ENCODE measurements at places on chromosomes 16 and 17.

GRCh38 chr16:3618769-3619141 is 7.3 kb upstream of the SLX4 start:
- DNase-seq = peak; percentile 85

- DNase-seq = peak; percentile 7
Observed at GRCh38 chr16:89037261-89038152, 56.1 kb upstream of the ACSF3 start.

GRCh38 chr17:15269780-15270089 is 4.6 kb upstream of the PMP22 start:
- no peak for DNase-seq

DNA sequence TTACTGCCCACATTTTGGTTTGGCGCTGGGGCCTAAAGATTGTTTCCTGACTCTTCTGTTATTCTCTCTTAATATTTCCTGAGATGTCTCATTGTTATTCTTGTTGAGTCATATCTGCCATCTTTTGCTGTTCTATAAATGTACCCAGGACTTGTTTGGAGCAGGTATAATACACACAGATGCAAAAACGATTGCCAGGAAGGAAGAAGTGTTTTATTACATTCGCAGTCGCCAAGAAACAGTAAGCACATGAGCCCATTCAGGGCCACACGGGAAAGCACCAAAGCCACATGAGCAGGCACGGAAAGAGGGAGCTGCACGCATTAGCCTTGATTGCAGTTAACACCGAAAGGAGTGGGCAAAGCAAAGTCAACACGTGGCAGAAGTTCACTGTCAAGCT is 70.2 kb downstream of the ARHGAP44 start:
- no peak for DNase-seq

DNA sequence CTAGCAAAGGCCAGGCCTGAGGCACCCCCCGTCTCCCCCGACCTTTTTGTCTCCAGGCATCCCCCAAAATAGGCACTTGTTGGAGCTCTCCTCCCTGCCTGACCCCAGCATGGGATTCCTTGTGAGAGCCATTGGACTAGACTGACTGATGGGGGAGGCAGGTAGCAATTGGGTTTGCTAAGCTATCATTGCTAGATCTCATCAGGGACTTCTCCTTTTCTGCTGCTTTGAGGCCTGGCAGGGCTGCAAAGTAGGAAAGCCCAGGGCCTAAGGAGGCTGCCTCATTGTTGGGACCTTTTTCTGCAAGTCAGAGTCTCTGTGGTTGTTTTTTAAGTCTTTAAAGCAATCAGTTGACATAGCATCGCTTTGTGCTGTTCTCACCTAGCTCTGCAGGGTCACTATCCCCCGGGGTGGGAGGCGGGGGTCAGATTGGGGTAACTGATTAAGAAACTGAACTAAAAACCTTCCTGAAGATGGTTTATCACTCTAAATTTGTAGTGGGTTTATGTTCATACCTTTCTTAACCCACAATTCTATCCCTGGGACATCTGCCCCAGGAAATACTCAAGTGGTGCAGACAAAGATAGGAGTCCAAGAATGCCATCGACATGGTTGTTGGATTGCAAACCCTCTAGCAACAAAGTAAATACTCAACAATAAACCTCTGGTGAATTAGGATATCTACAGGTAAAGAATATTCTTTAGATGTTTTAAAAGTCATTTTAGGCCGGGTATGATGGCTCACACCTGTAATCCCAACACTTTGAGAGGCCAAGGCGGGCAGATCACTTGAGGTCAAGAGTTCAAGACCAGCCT is 28.0 kb downstream of the LLGL2 start:
- no peak for DNase-seq

DNA sequence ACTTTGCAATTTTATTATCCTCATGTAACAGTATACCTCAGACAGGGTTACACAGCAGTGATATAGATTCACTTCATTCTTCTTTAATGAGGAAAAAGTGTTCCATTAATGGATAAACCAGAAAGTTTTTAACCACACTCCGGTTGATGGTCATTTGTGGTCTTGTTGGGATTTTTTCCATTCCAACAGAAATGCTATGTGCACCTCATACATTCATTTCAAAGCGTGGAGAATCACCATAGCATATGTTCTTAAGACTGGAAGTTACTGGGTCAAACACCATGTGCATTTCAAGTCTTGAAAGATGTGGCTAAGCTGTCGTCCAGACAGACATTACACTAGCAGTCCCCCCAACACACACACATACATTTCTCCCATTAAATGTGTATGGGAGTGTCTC is 245.8 kb upstream of the CDH5 start:
- DNase-seq = no peak
